ENCODE measurements at places on chromosomes 2 and 18.

DNA sequence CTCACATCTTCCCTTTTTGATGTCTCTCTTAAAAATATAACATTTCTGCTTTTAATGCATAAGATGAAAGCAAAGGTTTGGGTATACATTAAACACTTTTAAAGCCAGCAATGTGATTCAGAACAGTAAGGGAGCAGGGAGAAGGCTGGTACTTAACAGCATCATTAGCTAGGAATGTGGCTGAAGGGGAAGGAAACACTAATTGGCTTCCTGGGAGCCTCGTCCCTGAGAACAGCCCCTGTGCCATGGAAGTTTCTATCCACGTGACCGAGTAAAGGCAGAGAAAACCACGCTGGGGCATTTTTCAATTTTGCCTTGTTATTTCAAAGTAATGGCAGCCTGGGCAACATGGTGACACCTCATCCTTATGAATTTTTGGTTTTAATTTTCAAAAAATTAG is 109.2 kb upstream of the GPC1 start:
- DNase-seq = no peak

DNA sequence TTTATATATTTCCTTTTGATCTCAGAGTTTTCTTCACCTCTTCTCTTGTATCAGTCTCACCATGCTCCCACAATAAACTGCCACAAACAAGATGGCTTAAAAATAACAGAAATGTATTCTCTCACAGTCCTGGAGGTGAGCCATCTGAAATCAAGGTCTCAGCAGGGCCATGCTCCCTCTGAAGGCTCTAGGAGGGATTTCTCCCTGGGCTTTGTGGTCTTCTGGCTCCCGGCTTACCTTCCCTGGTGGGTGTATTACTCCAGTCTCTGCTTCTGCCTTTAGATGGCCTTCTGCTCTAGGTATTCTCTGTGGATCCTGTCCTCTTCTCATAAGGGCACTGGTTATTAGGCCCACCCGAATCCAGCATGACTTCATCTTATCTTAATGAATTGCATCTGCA is 994.7 kb upstream of the POU3F3 start:
- no peak for DNase-seq

GRCh38 chr2:106840818-106841217 is 45.1 kb downstream of the ST6GAL2 start:
- no peak for DNase-seq

GRCh38 chr2:212726403-212726802 is 187.8 kb upstream of the ERBB4 start:
- DNase-seq = no peak

DNA sequence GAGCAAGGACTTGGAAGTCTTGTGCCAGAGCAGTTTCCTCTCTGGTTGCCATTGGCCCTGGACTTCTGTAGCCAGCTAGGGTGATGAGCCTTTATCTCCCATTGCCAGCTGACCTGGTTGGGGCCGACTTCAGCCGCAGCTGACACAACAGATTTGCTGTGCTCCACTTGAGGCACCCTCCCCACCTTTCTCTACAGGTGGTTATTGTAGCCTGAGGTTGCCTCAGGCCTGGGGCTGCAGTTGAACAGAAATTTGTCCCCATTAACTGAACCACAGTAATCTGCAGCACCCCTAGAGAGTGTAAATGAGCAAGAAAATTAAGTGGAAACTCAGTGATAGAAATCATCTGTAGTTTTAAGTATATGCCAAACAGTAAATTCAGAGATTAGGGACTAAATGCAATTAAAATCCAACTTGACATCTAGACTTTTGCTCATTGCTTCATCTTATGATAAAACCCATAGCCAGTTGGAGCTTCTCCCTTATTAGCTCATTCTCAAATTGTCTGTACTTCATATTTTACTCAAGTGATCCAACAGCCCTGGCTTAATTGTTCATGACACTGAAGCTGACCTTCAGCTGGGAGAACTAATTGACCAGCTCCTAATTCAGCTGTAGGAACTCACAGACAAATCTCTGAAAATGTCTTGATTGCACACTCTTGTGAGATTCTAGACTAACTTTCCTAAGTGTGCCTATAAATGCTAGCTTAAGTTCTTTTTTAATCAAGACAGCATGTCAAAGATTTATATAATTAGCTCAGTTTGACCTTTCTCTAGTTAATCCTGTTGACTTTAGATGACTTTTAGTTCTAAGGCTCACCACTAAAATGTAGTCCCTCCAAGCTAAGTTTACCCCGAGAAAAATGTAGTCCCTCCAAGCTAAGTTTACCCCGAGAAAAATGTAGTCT is 48.9 kb downstream of the COPS8 start:
- no peak for DNase-seq

- DNase-seq = no peak
These were observed 129.9 kb upstream of the HS6ST1 start for GRCh38 chr2:128448331-128449225.

DNA sequence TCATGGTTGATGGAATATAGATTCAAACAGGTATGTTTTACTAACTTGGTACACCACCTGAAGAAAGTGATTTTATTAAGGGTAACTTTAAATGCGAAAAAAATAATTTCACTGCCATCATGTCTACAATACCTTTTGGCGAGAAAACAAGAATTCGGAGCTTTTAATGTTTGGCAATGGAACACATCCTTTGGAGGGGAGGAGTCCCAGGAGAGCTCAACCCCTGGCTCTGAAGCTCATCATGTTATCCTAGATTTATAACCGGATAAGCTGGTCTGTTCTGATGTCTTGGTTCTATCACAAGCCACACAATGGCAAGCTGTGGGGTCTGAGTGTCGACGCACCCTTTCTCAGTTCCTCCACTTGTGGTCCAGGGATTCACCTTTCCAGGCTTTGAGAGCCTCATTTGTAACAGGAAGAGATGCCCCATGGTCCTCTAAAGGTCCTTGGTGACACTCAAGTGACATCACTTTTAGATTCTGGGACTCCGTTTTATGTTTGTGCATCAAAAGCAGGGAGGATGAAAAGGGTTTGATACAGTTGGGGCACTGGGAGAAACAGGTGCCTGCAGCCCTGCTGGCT is 172.7 kb downstream of the BCL2 start:
- no peak for DNase-seq

GRCh38 chr18:25235401-25236042 is 116.4 kb downstream of the ZNF521 start:
- DNase-seq = no peak

Data from GM20000 (cell line).